ENCODE measurements at places on chromosomes 2 and 18.

- no peak for DNase-seq
Measured at GRCh38 chr2:108271691-108272253, 16.9 kb upstream of the SULT1C2 start.

DNA sequence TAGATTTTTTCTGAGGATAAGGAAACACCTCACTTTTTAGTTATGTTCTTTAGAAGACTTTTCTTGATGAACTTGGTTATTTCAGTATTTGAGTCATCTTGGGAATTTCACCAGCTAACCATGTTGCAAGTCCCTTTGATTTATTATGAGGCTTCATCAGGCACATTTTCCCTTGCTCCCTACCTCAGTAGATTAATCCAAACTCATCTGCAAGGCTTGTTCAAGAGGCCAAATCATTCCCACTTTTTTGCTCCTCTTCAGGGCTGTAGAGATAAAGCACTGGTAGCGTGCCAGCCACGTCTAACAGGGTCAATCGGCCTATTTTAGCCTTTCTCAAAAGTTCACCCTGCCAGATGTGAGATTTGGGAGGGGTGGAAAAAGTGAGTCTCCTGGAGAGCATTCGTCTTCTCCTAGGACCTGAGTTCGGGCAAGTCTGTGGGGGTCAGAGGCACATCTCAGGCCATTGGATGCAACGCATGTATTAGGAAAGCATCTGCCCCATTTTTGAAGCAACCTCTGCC is 120.3 kb downstream of the RDH14 start:
- DNase-seq, result no peak

GRCh38 chr2:104654811-104655210 is 199.1 kb upstream of the POU3F3 start:
- no peak for DNase-seq

DNA sequence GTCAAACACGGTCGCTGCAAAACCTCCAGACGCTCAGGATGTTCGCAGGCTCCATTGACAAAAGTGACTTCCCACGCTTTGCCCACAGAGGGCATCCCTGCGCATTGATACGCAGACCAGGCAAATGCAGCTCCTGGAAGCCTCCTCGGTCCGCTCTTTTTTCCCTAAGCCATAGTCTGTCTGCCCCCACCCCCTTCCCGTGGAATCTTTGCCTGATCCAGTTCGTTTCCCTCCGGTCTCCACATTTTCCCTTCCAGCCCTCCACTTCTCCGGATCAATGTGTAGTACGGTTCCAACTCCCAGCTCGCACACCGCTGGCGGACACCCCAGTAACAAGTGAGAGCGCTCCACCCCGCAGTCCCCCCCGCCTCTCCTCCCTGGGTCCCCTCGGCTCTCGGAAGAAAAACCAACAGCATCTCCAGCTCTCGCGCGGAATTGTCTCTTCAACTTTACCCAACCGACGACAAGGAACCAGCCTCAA is at the start of gene DCC:
TSS of gene DCC (plus strand) at position 307 of the 481 bp plus-strand sequence. CDS start 591 bp downstream, outside the sequence.
- peak; percentile 82 for DNase-seq

DNA sequence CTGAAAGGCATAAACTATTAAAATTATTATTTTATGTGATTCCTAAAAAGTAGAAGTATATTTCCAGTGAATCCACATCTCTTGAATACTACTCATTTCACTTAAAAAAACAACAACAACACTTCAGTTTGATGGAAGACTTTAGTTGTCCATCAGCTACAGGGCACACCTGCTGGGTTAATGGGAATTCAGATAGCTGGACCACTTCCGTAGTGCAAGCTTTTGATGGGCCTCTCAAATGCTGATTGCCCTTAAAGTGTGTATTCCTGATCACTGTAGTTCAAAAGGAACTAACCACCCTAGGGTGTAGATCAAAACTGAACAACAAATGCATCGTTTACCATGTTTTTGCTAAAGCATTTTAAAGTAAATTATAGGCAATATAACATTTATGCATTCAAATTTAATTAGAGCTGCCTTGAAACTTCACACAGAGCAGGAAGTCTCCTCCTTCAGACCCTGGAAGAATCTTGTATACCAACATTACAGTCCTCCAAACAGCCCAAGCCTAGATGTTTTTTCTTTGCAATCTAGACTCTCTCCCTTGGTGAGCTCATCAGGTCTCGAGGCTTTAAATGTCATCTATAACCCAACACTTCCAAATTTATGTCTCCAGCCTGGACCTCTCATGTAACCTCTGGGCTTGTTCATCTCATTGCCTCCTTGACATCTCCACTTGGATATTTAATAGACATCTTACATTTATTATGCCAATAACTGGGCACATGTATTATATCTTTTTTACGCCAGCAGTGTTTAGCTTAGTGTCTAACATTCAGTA is 510.1 kb upstream of the SLC39A10 start:
- no peak for DNase-seq

- DNase-seq, result no peak
Measured at GRCh38 chr2:60976256-60976850, 41.2 kb upstream of the PEX13 start.

DNA sequence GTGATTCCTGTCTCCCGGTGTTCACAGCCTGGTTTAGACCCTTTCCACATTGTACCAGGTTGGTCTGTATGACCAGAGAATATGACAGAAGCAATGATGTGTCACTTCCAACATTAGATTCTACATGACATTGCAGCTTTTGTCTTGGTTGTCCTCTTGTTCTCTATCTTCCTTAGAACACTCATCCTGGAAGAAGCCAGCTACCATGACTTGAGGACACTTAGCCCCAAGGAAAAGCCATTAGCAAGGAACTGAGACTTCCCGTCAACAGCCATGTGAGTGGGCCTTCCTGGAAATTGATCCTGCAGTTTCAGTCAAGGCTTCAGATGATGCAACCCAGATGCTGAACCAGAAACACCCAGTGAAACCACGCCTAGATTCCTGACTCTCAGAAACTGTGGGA is 143.3 kb downstream of the MREG start:
- DNase-seq, result no peak

DNA sequence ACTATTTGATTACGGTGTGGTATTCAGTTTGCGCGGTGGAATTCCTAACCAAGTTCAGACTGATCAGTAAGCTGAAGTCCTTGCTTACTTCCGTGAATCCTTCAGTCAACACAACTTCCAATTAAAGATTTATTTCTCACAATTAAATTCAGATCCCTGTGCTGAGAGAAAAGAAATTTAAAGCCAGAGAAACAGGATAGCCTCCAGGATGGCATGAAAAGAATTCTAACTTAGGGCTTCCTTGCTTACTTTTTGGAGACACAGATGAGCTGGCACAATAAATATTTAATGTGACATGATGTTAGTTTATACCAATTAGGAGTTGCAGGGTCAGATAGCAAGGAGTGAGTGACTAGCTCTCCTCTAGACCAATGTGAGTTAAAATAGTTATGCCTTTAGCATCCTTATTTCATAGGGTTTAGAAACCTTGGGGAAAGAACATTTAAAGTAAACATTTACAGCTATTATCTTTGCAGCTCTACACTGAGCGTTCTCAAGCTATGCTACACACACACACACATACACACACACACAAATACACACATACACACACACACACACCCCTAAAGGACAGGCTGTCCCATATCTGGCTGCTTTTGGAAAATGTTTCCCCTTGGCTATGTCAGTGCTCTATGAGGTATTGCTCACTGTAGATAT is 151.0 kb downstream of the TRIB2 start:
- no peak for DNase-seq

DNA sequence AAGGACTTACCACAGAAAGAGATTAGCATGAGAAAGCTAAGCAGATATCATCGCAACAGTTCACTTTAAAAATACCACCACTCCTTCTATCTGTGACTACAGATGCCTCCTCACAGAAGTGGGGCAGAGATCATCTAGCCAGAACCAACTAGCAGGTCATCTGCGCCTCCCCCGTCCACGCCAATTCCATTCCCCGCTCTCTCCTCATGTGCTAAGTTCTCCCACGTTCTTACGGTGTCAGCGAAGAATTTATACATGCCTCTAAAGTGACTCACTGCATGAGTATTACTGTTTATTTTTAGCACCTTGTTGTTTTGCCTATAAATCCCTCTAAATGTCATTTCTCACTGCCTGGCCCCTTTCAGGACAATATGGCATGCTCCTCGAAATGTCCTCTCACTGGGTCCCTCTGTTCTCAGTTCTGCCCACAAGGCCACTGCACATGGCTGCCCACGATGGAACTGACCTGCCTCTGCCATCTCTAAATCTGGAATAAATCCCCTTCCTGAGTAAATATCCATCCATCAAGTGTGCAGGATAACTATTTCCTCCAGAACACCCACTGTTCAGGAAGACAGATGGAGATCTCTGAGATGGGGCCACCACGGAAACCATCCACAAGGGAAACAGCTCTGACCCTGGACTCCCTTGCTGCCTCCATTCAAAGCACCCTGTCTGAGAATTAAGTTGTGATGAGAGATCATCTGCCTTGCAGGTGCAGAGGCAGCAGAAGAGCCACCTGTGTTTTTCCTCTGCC is 137.7 kb downstream of the IRS1 start:
- DNase-seq, result no peak

DNA sequence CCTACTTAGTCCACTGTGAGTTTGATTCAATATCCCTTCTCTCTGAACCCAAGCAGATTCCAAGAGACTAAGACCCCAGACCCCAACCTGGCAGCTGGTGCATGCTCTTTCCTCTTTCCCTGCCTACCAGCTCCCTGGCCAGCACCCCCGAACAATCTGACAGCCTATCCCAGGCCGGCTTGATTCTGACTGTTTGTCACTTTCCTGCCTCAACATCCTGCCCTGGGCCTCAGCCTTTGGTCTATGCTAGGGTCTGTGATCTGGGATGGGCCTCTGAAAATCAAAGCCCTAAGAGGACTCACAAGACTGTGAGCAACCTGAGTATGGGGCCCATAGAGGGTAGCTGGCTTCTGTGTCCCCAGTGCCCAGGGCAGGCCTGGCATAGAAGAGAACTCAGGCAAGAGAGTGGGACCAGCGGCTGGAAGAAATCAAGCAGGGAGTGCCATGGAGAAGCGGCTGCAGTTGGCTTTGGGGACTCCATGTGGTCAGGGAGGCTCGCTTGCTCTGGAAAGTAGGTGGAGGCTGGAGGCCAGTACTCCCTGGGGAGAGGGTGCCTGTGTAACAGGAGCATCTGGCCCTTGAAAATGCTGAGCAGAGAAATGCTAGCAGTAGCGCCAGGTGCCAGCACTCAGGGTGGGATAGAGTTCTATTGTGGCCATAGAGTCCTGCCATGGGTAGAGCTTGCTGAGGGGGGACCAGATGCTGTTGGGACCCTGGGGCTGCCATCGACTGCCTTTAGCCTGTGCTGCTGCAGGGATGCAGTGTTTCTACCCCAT is 343.9 kb downstream of the DYSF start:
- DNase-seq, result no peak

- no peak for DNase-seq
Measured at GRCh38 chr2:169509298-169509885, at the start of gene KLHL41. Gene KLHL41 (plus strand): TSS chr2:169509702. CDS start chr2:169509779, 77 bp downstream.

- no peak for DNase-seq
Measured at GRCh38 chr2:60499651-60500265, 53.7 kb downstream of the BCL11A start.

DNA sequence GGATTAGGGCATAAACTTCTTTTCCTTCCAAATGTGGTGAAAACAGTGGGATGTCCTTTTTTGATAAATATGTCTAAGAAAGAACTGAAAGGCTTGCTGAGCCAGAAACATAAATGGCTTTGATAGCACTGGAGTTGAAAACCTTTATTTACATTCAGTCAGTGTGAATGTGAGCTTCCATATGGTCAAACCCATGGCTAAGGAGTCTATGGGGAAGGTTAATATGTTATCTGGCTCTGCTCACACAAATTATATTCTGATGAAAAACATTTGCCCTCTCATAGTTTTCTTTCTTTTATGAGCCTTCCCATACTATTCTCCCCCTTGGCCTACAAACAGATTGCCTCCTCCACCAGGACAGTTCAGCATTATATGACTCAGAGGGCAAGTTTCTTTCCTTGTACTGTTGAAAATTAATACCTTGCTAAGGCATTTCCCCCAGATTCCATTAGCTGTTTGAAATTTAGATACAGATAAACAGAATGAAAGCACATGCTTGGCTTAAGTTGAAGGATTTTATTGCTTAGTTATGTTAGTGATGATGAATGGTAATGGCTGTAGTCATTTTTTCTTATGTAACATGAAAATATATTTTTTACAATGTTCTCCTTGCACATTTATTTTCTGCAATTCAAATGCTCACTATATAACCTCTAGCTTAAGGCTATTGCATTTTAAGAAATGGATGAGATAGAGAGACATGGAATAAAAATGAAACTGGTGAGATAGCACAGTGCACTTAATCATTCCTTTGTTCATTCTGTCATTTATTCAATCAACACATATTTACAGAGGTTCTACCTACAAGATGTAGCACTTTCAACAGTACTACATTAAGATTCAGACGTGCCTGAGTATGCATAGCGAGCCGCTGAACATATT is 544.1 kb downstream of the LRRTM4 start:
- no peak for DNase-seq

DNA sequence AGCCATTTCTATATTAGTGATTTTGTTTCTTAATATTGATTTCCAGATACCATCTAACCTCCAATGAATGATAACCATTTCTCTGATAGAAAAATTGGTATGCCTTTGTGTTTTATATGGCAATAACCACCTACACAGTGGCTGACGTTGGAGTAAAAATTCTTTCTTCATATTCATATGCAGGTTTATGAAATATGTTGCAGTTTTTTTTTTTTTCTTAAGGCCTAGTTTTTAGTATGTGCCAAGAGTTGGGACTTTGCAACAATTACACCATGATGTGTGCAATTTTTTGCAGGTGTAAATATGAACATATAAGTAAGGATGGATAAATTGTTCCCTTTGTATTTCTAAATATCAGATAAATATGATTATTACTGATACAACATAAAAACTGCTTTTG is 163.2 kb upstream of the MYO3B start:
- DNase-seq, result no peak

- DNase-seq, result peak; percentile 42
Measured at GRCh38 chr2:230987137-230988020, 8.5 kb upstream of the SPATA3 start.

- DNase-seq, result peak; percentile 47
Measured at GRCh38 chr2:194867328-194867727, 789.7 kb upstream of the SLC39A10 start.

- no peak for DNase-seq
Measured at GRCh38 chr2:42486145-42486906, 7.5 kb downstream of the KCNG3 start.

GRCh38 chr2:67729474-67729873 is 332.3 kb downstream of the ETAA1 start:
- DNase-seq, result no peak

DNA sequence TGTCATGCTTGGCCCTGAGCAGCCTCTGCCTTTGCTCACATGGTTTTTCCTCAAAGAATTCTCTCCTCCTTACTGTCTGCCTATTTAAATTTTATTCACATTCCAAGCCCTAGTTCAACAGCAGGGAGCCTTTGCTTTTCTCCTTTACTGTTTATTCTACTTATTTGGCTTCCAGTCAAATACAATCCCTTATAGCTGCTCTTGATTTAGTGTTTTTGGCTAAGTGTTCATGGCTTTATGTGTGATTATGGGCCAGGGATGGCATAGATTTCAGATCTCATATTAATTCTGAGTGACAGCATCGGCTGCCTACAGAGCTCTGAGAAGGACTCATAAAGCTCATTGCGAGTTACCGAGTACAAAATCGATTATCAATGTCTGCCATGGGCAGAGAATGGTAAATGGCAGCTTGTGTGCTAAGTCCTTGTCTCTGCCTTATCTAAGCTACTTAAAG is 106.7 kb downstream of the METTL8 start:
- DNase-seq, result no peak

All from NCI-H1092 treated with DMSO at 0.1 percent for 48 hours (cell line).